M059J (cell line): ENCODE measurements at places on chromosomes 11 and 22.
A peak's percentile ranks its signal among the peaks of the same experiment; 100 is the strongest.

GRCh38 chr11:126751242-126751641, 249.3 kb downstream of the KIRREL3 start:
- no peak for DNase-seq

- peak; percentile 87 for DNase-seq
Measured at GRCh38 chr22:24994070-24994763, 41.7 kb downstream of the KIAA1671 start.

GRCh38 chr11:75565916-75566762, 4.1 kb downstream of the SERPINH1 start:
- no peak for DNase-seq

DNA sequence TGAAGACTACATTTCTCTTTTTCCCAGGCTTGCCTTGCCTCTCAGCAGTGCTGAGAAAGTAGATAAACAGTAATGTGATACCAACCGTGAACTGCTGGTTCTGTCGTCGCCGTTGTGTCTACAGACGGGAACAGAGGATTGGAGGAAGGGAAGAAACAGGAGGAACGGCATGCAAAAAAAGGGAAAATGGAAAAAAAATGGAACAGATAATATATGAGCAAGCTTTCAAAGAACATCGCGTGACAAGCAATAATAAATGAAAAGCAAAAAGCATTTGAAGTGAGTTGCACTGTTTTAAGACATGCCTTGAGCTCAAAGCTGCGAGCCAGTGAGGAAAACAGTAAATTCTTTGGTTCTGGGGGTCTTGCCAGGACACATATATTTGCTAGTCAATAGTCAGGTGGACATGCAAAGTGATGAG, 305.9 kb downstream of the CADM1 start:
- peak; percentile 12 for DNase-seq

- DNase-seq, result peak; percentile 82
Measured at GRCh38 chr11:45045683-45046471, 95.2 kb upstream of the TP53I11 start.

- DNase-seq, result no peak
Measured at GRCh38 chr11:71373791-71374454, 74.3 kb downstream of the DHCR7 start.

GRCh38 chr22:48708558-48709245, 1119.0 kb downstream of the BRD1 start:
- no peak for DNase-seq

GRCh38 chr11:43542750-43543712, 137.5 kb upstream of the HSD17B12 start:
- DNase-seq, result no peak

DNA sequence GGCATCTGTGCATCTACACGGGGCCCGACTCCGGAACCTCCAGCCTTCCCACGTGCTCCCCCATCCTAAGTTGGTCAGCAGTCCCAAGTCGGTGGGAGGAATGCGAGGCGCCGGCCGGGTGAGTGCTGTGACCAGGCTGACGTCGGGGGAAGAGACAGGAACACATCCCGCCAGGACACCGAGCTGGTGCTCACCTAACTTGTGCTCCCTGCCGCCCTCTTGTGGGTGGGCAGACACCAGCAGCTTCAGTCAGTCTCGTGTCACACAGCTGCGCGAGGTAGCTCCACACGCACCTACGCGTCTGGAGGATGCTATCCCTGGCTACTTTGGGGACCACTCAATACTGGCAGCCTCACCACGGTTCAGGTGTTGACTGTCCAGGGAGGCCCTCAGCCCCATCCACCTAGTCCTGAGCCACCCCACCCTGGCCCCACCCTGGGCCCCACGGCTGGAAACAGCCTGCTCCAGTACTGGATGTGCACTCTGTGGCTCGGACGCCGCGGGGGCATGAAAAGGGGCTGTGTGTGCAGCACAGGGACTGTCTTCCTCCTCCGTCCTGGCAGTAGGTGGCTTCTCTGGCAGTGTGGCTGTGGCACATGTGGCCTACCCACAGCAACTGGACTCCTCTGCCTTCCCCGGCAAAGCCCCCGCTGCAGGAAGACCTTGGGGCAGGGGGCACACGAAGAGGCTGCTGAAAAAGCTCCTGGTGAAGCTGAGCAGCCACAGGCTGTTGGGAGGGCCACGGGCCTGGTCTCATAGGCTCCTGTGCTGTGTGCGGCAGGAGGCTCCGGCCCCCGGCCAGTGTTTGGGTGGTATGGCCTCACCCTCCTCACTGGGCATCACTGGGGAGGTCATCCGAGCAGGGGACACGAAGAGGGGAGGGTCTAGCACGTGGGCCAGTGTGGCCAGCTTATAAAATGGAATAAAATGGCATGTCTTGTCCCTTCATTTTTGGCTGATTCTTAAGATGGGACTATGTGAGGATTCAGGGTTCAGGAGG, 11.2 kb upstream of the BID start:
- DNase-seq, result no peak

GRCh38 chr22:47220752-47221151, 458.3 kb downstream of the TBC1D22A start:
- DNase-seq, result no peak

DNA sequence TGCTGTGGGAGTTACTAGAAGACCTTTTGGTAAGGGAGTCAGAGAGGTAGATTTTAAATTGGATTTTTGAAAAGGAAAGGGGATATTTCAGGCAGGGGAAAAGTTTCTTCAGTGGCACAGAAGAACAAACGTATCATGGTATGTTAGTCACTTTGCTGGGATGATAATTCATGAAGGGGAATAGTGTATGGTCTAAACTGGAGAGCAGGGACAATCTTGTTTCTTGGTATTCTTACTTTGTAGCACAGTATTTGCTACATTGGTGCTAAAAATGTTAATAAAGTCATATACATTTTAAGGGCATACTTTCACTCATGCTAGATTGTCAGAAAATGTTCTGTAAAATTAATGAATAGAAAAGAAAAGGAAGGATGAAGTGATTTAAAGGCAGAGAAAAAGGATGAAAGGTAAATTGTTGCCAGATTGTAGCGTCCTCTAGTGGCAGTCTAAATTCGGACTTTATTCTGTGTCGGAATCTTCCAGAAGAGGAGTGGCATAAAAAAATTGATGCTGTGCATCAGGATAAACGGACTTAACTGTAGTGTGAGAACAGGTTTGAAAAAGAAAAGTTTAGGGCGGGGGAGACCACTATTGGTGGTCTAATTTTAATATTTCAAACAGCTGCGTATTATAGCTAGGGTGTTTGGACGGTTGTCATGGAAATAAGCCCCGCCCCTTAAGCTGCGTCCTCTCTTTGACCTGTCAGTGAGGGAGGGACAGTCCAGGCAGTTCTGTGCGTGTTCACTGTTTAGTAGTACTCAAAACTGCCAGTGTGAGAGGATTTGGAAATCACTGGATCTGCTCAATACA, at the start of gene BCO2:
TSS of gene BCO2 (plus strand) at position 724 of the 810 bp plus-strand sequence. CDS start 90 bp downstream, outside the sequence.
- peak; percentile 84 for DNase-seq

- peak; percentile 47 for DNase-seq
Measured at GRCh38 chr11:45176996-45177395, 30.6 kb downstream of the PRDM11 start.

GRCh38 chr11:9893474-9893873, 229.6 kb downstream of the SWAP70 start:
- peak; percentile 40 for DNase-seq

GRCh38 chr22:37566329-37566837, 6.1 kb downstream of the CDC42EP1 start:
- no peak for DNase-seq

DNA sequence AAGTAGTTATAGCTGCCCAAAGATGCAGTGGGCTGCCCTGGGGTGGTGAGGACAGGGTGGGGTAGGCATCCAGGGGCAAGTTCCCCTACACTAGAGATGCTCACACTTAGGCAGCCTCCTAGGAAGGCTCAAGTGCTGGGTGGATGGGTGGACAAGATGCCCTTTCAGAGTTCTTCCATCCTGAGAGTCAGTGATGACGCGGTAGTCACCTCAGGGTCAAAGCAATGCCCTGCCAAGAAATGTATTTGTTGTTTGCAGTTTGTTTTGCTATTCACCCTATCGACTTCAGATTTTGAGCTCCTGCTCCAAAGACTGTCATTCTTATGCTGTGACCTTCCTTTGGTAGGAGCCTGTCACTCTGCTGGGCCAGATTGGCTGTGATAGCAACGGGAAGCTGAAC, 18.9 kb downstream of the POLA2 start:
- no peak for DNase-seq

DNA sequence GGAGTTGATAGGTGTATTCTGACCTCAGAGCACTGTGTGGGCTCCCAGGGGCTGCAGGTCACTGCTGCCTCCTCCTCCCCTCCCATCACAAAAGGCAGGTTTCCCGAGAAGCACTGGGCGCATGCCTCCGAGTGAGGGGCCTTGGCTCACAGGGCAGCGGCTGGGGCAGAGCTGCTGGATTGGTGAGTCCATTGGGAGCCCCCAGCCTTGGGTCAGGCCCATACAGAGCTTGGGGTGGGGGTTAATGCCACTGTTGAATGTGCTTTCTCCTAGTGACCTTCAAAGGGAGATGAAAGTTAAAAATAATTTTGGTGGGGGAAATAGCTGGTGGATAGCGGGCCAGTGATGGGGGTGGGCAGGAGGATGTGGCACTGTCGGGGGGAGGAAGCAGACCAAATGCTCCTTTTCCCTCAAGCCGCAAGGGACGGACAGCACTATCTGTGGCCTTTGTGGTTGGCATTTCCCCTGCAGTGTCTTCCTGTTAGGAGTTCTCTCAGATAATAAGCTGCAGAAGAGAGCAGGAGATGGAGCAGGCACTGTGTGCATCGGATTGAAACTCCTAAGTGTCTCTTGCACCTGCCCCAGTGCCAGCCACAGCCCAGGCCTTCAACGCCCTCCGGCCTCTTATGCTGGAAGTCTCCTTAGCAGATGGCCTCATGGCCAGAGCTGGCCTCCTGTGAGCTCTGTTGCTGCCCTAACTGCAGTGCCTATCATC, 3.2 kb downstream of the TUBA8 start:
- no peak for DNase-seq

- DNase-seq, result peak; percentile 26
Measured at GRCh38 chr11:44977493-44977984, 26.9 kb upstream of the TP53I11 start.

- no peak for DNase-seq
Measured at GRCh38 chr22:26164174-26164573, 5.1 kb upstream of the SEZ6L start.

- DNase-seq, result peak; percentile 39
Measured at GRCh38 chr22:45510376-45511232, 7.9 kb downstream of the FBLN1 start.

DNA sequence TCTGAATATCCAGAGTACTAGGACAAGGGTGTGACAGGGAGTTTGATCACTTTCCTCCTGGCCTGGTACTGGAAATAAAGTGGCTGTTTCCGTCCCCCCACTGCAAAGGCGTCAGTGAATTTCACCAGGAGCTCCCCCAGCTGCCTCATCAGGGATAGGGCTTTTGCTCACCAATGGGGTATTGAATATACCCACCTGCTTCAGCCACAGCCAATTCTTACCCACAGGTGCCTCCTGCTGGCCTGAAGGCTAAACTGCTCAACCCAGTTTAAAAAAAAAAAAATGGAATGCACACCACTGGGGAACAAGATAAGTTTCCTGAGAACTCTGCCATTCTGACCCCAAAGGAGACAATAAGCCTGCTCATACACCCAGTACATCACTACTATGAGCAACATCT, 65.3 kb upstream of the MS4A8 start:
- DNase-seq, result no peak

- no peak for DNase-seq
Measured at GRCh38 chr11:65183201-65183891, 1.6 kb downstream of the CAPN1 start.

- peak; percentile 2 for DNase-seq
Measured at GRCh38 chr11:50037251-50037650, 4.6 kb downstream of the OR4C45 start.

- no peak for DNase-seq
Measured at GRCh38 chr11:75245356-75246005, 4.9 kb downstream of the TPBGL start.

- DNase-seq, result no peak
Measured at GRCh38 chr11:2519862-2520735, 75.3 kb downstream of the KCNQ1 start.

DNA sequence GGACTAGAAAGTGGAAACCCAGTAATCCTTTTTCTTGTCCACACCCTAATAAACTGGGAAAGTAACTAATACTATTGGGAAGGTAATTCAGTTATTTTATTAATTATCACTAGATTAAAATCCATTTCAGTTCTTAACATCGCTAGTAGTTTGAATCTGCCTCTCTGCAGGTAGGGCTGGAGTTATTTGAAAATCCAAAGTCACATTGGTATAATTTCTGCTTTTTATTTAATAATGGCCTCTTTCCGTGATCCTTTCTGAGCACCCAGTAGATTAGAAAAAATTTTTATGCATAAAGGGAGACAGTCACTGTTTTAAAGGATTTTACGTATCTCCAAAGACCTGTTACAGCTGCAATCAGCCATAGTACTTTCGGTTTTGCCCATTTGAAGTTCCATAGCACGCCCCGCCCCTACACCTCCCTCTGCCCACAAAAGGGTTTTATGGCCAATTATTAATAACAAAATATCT, 605 bp upstream of the COPB1 start:
- DNase-seq, result peak; percentile 69

DNA sequence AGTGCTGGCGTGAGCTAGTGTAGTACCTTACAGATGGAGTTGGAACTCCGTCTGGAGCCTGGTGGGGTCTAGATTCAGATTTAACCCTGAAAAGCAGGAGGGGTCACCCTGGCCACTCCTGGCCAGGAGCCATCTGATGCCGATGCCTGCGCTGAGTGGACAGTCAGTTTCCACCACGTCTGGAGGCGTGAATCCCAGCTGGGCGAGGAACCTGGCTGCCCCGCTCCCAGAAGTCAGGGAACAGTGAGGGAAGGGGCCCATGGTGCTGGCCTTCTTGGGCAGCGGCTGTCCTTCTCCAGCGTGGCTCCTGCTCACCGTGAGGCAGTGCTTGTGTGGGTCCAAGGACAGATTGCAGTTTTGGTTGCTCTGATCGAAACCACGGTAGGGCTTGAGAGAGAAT, 76.3 kb downstream of the PARVB start:
- no peak for DNase-seq

GRCh38 chr11:33463059-33463458, 205.9 kb downstream of the HIPK3 start:
- DNase-seq, result peak; percentile 55

DNA sequence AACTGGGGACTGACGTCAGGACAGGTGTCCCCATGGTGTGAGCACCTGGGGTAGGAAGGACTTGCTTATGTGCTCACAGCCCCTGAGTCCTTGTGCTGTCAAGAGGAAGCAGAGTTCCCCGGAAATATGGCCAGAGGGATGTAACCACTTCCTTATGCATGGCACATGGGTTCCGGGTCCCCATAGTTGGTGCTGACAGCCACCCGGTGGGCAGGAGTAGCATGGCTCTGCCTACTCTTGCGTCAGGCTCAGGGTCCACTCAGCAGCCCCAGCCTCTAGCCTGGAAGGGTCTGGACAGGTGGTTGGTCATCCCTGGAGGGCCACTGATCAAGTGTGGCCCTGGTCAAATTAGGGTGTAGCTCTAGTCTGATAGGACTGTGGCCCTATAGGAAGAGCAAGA, 42.8 kb upstream of the CCND1 start:
- peak; percentile 42 for DNase-seq

DNA sequence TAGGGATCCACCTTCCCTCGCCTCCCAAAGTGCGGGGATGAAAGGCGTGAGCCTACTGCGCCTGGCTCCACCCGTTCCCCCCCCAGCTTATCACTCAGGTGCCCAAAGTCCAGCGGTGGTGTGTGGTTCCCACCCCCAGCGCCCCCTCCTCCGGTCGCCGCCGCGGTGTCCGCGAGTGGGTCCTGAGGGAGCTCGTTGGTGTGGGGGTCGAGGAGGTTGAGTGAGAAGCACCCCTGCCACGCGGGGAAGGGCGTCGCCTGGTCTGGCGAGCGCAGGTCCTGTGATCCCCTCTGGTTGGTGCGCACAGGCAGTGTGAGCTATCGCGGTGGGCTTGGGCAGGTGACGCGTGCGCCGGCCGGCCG, 3900.6 kb upstream of the OR11H1 start:
- no peak for DNase-seq

- DNase-seq, result no peak
Measured at GRCh38 chr11:70707821-70708220, 309.5 kb downstream of the CTTN start.
